Osteoblast (primary cell): ENCODE measurements at places on chromosomes 16 and 17.

DNA sequence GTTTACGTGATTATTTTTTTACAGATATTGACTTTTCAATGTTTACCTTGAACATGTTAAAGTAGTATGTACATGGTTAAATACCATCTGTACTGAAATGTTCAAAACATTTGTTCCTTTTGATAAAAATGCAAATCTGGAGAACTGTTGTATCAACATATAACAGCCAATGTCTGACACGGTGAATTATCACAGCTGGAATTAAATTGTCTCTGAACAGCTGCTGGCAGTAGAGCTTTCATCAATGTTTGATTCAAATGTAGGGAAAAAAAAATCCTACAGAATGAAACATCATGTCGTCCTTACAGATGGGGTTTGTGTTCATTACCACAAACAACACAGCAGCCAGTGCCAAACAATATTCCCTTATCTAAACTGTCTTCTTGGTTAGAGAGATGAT is 79.9 kb downstream of the TOX3 start:
- H3K36me3 ChIP-seq = no peaks in the 10 kb centered on the region
- no peaks in the 10 kb centered on the region for H3K27me3 ChIP-seq
- no peak for DNase-seq
- no peak overlapping the region for H3K4me3 ChIP-seq
- H3K27ac ChIP-seq = no peak overlapping the region

DNA sequence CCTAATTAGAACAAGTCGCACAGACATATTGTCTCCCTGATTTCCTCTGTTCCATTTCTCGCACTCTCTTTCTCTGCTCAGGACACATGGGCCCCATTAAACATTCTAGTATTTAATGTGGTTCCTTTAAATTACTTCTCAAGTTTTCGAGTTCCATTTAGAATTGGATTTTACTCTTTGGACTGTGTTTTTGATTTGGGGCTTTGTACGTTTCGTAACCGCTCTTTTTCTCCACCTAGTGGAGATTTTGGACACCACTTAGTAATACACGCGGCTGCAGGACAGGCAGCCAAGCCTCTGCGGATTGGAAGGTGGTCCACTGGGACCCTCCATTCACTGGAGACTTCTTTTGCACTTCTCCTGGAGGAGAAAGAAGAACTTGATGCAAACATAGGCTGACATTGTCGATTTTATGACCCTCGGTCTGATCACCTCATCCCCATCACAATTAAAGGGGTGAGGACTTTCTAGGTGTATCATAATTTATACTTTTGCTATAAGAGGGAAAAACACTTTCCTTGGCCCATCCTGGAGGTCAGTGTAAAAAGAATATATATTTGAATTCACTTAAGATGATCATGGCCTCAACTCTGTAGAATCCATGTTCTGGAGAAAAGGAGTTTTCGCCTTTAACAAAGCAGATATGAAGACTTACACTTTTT is 85.7 kb downstream of the NOG start:
- H3K36me3 ChIP-seq = no peaks in the 10 kb centered on the region
- H3K4me1 ChIP-seq = peaks cover 15% of the 10 kb centered on the region
- H3K4me3 ChIP-seq = peak overlapping the region; percentile 47
- peaks cover 51% of the 10 kb centered on the region for H3K27me3 ChIP-seq
- H3K27ac ChIP-seq = no peak overlapping the region

- DNase-seq = no peak
- no peaks in the 10 kb centered on the region for H3K36me3 ChIP-seq
- H3K27ac ChIP-seq = peak overlapping the region; percentile 98
- peak overlapping the region; percentile 36 for H3K4me3 ChIP-seq
Measured at GRCh38 chr16:11078812-11079459, 134.6 kb downstream of the CLEC16A start.

DNA sequence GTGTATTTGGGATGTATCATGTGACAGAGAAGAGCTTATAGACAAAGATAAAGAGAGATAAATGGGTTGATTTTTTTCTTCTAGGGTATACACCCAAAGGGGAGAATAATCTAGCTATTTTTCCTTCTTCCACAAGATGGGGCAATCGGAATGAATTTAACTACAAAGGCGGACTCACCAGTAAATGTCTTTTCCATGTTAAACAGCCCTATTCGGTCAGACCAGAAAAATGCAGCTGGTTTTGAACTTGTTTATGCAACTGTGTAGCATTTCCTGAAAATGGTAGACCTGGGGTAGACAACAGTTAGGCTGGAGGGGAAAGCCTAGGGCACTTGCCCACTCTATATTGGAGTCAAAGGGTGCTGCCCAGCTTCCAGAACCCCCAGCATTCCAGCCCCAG is 477.1 kb downstream of the TOX3 start:
- H3K4me1 ChIP-seq = no peaks in the 10 kb centered on the region
- H3K27ac ChIP-seq = no peak overlapping the region
- no peak for DNase-seq

DNA sequence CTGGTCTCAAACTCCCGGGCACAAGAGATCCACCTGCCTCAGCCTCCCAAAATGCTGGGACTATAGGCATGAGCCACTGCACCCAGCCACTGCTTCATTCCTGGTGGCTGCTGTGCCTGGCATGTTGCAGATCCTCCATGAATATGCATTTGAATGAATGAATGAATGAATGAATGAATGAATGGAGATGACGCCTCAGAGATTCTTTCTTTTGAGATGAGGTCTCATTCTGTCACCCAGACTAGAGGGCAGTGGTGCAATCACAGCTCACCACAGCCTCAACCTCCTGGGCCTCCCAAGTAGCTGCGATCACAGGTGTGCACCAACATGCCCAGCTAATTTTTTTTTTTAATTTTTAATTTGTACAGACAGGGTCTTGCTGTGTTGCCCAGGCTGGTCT is 5.2 kb downstream of the SPN start:
- no peak for DNase-seq
- no peaks in the 10 kb centered on the region for H3K36me3 ChIP-seq
- no peaks in the 10 kb centered on the region for H3K4me1 ChIP-seq
- H3K27ac ChIP-seq = no peak overlapping the region

GRCh38 chr17:74545843-74546230 is at the start of gene CD300C:
CD300C (minus strand) TSS chr17:74546115; CDS start chr17:74545782, 333 bp downstream.
- H3K27me3 ChIP-seq = no peaks in the 10 kb centered on the region
- no peaks in the 10 kb centered on the region for H3K4me1 ChIP-seq
- no peak for DNase-seq
- no peaks in the 10 kb centered on the region for H3K36me3 ChIP-seq
- no peak within 1 kb of the TSS for H3K27ac ChIP-seq

- no peak overlapping the region for H3K27ac ChIP-seq
- H3K36me3 ChIP-seq = no peaks in the 10 kb centered on the region
- no peak overlapping the region for H3K4me3 ChIP-seq
Measured at GRCh38 chr16:49497466-49497865, 123.9 kb downstream of the C16orf78 start.

DNA sequence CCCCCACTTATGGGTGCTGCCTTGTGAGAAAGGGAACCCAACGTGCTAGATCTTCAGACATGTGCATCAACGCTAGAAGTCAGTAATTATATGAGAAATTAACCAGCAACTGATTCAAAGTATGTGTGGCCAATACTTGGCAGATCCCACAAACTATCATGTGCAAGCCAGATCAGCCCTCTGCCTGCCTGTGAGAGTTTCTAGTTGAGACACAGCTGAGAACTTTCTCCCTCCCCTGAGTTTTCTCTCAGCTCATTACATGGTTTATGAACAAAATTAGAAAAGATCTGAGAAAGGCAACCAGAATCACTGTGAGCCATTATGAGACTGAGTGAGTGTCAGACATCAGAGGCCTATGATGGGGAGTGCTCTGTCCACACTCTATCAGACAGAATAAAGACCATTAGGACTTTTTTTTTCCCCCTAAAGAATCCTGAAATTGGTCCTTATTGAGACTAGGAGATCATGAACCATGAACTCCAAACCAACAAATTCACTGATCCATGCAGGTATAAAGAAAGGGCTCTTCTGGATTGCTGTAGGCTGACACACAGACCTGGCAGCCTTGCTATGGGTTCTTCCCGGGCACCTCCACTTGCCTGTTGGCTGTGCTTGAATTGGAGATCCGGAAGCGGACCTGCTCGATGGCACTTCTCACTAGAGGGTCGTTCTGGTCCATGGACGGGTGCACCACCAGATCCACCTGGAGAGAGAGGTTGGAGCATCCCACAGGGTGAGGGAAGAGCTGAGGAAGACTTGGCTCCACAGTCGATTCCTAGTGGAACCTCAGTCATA is 51.5 kb downstream of the GTF3C1 start:
- H3K4me1 ChIP-seq = no peaks in the 10 kb centered on the region
- no peaks in the 10 kb centered on the region for H3K27me3 ChIP-seq
- no peak overlapping the region for H3K27ac ChIP-seq
- peak; percentile 15 for DNase-seq
- no peak overlapping the region for H3K4me3 ChIP-seq
- peaks cover 85% of the 10 kb centered on the region for H3K36me3 ChIP-seq

GRCh38 chr16:28280881-28281836 is 11.2 kb upstream of the SBK1 start:
- H3K27ac ChIP-seq = no peak overlapping the region
- no peaks in the 10 kb centered on the region for H3K4me1 ChIP-seq
- no peak for DNase-seq
- no peaks in the 10 kb centered on the region for H3K27me3 ChIP-seq
- H3K36me3 ChIP-seq = no peaks in the 10 kb centered on the region
- no peak overlapping the region for H3K4me3 ChIP-seq

DNA sequence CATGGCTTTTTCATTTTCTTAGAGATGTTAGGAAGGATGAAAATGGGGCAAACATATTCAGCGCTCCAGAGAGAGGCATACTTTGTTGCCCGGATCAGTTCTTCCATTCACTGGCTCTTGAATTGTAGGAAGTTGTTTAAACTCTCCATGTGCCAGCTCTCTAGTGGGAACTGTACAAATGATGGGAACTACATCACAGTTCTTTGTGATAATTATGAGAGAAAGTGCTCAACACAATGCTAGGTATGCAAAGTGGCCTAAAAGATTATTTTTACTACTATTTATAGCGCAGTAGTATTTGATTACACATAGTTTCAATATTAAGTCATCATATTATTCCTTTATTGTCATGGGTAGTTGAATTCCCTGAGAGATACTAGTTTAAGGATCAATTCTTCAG is 268.5 kb downstream of the RBFOX1 start:
- no peak overlapping the region for H3K4me3 ChIP-seq
- no peak overlapping the region for H3K27ac ChIP-seq
- no peak for DNase-seq

DNA sequence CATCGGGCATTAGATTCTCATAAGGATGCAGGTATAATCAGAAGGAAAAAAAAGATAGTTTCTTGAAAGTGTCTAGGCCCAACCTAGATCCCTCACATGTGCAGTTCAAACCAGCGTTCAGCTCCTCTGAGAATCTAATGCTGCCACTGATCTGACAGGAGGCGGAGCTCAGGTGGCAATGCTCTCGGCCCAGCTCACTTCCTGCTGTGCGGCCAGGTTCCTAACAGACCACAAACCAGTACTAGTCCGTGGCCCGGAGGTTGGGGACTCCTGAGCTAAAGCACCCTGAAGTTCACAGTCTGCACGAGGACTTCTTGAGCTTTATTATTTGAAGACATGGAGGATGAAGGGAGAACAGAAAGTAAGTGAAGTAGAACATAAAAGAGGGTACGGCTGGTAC is 16.8 kb downstream of the SMCR8 start:
- H3K27me3 ChIP-seq = no peaks in the 10 kb centered on the region
- no peaks in the 10 kb centered on the region for H3K4me1 ChIP-seq
- no peak for DNase-seq
- H3K4me3 ChIP-seq = no peak overlapping the region
- H3K27ac ChIP-seq = no peak overlapping the region
